ENCODE measurements at places on chromosomes 7 and 10.
A peak's percentile ranks its signal among the peaks of the same experiment; 100 is the strongest.

DNA sequence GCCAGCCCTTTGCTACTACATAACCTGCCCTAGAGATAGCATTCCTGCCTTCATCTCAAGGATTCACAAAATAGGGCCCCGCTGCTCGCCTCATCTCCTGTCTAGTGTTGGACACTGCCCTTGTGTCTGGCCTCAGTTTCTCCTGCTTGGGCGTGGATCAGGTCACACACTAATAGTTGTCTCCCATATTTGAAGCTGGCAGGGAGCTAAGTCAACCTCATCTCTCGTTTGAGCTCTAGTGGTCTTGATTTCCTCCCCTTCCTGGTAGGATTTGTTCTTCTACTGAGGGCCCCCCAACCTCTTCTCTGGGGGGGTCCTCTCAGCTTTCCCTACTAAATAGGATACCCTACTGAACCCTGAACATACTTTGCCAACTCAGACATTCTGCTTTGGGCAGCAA, 42.2 kb downstream of the ADCYAP1R1 start:
- DNase-seq, result no peak

DNA sequence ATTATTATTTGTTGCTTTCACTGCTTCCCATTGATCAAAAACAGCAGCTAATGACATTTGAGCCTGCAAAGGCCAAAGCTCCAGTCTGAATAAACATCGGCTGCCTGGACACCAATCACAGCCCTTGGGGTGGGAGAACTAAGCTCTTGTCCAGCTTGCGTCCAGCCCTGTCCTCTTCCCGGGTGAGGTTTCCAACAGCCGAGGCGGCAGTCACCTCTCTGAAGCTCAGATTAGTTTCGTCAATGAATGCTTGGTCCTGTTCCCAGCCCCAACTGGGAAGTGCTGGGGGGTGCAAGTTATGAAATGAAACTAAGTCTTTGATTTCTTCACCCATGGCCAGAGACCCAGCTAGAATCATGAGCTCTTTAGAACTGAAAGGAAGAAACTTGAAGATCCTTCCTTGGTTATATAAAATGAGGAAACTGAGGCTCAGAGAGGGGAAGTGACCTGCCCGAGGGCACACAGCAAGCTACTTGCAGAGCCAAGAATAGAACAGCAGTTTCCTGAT, 114.0 kb upstream of the TCF7L2 start:
- no peak for DNase-seq

- no peak for DNase-seq
Observed at GRCh38 chr7:55498142-55498541, 74.2 kb downstream of the VOPP1 start.

DNA sequence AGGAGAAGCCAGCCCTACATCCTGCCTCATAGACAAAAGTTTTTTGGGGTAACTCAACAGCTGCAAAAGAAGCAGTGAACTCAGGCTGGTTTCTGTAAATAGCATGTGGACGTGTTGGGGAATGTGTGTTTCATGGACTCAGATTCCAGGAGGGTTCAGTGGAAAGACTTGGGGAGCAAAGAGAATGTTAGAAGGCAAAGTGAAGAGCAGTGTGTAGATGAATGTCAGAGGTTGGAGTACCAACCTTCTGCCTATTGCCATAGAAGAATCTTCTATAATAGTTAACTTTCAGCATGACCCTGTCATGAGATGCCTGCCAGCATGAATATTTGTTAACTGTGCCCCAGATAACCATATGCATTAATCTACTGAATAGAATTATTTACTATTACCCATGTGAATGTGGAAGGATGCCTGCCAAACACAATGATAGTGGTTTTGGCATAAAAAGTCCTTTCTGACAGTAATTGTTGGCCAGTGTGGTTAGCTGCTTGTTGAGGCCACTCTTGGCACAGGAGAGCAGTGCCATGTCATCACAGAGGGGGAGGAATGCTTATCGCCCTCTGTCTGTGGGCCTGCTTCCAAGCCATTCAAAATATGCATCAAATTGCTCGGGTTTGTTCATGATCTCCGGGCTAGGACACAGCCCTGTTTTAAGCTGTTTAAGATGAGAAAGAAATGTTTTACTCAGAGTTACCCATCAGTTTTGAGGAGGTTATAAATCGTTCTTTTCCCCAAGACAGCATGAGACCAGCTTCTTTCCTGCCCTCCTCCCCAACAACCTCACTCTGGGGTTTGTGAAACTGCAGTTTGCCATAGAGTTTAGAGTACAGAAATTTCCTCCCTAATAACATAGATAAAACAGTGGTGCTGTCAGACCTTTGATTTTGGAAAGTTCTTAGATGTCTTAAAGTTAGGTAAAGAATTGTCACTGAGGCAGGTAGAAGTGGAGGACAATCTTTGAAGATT, 165.3 kb downstream of the WNT2 start:
- DNase-seq, result no peak

GRCh38 chr7:114688443-114689055, 233.3 kb upstream of the MDFIC start:
- no peak for DNase-seq

DNA sequence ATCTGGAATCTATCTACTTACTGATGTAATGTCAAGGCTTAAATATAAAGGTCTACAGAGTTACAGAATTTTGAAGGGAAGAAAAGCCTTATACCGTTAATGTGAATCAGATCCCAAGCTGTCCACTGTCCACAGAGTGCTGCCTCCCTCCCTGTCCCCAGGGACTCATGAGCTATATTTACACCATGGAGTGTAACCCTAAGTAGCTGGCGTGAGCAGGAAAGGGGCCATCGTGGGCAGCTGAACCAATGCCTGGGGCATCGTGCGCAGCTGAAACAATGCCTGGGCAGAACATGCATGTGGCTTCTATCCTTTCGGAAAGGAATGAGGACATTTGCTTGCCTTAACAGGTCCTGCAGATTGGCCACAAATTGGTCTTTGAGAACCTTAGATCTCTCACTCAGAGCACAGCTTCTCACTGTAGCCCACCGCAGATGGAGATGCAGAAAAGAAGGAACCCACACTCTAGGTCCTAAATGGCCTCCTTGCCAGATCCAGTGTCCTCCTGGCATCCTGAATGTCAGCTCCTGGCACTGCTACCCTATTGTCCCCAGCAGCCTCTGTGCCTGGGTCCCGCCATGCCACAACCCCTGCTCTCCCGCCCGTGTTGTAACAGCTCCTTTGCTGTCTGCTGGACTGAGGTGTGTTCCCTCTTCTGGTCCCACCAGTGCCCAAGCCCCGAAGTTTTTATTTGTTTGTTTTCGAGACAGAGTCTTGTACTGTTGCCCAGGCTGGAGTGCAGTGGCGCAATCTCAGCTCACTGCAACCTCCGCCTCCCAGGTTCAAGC, 30.3 kb downstream of the CCDC3 start:
- DNase-seq, result no peak

DNA sequence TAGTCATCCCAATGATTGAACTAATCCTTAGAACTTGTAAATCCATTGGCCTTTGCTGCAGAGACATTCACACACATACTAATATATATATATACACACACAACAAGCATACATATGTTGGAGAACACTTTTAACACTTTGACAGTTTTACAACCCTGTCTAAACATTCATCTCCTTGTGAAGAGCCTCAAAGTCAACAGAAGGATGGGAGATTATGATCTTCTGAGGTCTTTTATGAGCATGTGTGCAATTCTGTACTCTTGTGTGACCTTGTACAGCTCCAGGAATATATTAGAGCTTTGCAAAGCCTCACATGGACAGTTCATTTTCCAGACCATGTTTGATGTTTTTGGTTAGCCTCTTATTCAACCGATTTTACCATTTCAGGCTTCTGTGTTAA, 589.0 kb downstream of the NXPH1 start:
- no peak for DNase-seq

GRCh38 chr7:54858008-54858692, 99.1 kb upstream of the SEC61G start:
- no peak for DNase-seq

GRCh38 chr7:45177801-45178200, 20.2 kb downstream of the RAMP3 start:
- DNase-seq, result no peak

DNA sequence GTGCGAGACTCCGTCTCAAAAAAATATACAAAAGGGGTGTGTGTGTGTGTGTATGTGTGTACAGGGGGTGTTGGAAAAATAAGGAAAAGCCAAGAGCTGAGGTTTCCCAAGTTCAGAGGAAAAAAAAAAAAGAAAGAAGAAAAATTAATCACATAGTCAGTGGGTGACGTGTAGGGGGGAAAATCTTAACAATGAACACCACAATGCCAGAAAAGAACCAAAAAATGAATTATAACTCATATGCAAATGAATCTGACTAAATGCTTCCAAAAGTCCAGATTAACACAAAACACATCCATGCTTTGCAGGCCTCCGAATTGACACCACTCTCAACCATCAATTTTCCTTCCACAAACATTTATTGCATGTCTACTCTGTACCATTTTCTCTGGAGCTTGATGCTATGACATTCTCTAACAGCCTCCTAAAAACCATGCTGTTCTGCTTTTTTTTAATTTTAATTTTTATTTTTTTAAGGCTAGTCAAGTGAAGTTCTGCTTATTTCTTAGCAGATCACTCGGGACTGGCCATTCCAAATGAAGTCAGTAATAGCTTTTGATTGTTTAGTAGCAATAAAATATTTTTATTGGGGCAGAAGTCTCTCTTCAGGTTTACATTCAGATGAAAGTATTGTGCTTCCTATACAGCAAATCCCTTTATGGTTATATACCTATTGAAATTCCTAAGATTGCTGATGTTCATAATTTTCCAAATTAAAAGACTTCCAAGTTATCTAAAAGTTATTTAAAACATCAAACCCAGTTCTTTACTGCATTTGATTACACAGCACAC, 133.8 kb downstream of the CNOT4 start:
- no peak for DNase-seq

GRCh38 chr7:714251-714671, 12.2 kb upstream of the DNAAF5 start:
- DNase-seq, result no peak

DNA sequence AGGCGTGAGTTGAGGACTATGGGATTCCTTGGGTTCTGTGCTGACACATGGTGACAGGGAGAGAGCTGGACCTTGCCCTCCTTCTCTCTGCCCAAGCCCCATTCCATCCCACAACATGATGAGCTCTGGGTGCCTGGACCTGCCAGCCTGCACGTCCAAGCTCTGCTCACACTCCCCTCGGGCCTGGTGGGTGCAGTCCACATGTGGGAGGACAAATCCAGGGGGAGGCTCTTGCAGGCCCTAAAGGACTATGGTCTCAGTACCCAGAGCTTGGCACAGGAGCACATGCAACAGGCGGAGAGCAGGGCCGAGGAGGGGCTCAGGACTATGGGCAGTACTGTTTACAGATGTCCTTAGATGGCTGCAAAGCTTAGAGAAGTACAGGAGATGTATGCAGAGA, 91.4 kb downstream of the CLEC2L start:
- no peak for DNase-seq

- no peak for DNase-seq
Observed at GRCh38 chr7:27105301-27106031, 3.0 kb upstream of the HOXA2 start.

GRCh38 chr10:14554091-14554490, 220.6 kb downstream of the FAM107B start:
- peak; percentile 65 for DNase-seq

- peak; percentile 76 for DNase-seq
Observed at GRCh38 chr10:79070081-79070605, 1.4 kb downstream of the ZMIZ1 start.

- no peak for DNase-seq
Observed at GRCh38 chr10:98621630-98622029, 174.9 kb upstream of the HPS1 start.

DNA sequence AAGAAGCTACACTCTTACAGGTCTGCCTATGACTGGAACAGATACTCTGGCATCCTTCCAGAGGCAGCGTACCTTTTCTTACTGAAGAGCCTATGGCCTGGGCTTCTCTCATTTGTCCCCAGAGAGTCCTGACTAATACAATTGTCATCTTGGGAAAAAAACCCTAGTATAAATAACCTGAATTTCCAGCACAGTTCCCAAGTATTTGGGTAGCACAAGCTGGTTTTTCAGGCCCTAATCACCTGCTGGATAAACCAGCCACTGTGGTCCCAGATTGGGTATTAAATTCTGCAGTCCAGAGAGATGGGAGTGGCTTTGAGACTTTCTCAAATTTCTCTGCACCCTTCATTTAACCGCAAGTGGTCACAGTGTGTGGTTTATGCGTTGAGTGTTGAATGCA, 186.8 kb upstream of the NEBL start:
- no peak for DNase-seq

DNA sequence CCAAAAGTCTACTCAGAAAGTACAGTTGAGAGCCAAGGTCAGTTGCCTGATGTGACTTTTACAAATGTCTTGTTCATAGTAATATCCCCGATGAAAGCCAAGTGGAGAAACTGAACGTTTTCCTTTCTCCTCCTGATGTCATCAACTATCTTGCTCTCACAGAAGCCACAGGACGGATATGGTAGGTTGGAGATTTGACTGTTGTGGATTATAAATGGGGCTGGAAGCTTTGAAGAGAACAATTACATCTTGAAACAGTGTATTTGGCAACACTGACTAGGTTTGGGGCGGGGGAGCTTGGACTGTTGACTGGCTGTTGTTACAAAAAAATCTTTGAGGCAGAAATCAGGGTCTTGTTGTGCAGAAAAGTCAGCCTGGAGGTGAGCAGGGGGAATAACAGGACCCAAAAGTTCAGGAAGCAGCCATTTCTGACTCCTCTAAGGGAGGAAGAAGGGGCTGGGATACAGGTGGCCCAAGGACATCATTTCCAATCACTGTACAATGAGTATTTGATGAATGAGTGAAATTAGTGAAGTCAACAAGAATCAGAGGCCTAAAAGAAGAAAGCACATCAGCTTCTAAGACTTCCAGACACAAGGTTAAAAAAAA, 24.3 kb downstream of the PLEKHS1 start:
- DNase-seq, result no peak

GRCh38 chr10:97701438-97702069, 12.0 kb upstream of the MARVELD1 start:
- DNase-seq, result peak; percentile 82

GRCh38 chr10:118914629-118915028, 114.9 kb upstream of the NANOS1 start:
- no peak for DNase-seq

- DNase-seq, result no peak
Observed at GRCh38 chr7:8923164-8923806, 489.9 kb downstream of the NXPH1 start.

GRCh38 chr10:86941426-86941825, 16.0 kb downstream of the MMRN2 start:
- no peak for DNase-seq

- DNase-seq, result no peak
Observed at GRCh38 chr7:131244259-131244852, 83.3 kb upstream of the MKLN1 start.

DNA sequence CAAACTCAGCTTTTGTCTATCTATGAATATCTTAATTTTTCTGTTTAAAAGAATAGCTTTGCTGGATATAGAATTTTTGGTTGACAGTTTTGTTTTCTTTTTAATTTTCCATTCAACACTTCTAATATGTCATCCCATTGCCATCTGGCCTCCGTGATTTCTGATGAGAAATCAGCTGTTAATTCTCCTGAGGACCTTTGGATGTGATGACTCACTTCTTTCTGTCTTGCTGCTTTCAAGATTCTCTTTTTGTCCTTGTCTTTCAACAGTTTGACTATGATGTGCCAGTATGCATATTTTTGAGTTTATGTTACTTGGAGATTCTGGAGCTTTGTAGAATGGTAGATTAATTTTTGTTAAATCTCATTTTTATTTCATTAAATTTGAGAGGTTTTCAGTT, 38.4 kb downstream of the ZNF518A start:
- DNase-seq, result no peak
